ENCODE measurements at places on chromosomes 5 and 9.

- DNase-seq: no peak
These were observed 1651.8 kb downstream of the MAT2B start for GRCh38 chr5:165157219-165157618.

GRCh38 chr9:120841930-120842684 lies 615 bp downstream of the PSMD5 start:
- peak; percentile 49 for DNase-seq

GRCh38 chr9:111668026-111668573 lies 6.7 kb downstream of the GNG10 start:
- DNase-seq: no peak

- peak; percentile 76 for DNase-seq
These were observed 283.6 kb upstream of the NMUR2 start for GRCh38 chr5:152688561-152689249.

- DNase-seq: no peak
These were observed 1216.2 kb downstream of the MAT2B start for GRCh38 chr5:164721656-164722055.

DNA sequence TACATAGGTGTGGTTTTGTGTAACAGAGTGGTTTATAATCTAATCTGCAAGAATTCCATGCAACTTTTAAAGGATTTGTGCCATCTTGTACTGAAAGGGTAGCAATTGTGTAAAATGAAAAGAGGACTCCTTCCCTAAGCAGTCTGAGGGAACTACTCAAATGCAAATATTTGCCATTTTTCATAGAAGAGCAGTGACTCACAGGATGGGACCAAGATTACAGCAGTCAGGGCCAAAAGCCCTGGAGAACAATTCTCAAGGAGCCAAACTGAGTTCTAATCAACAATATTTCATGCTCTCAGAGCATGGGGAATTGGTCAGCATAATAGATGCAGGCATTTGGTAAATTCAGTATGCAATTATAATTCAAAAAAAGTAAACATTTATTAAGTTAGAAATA lies 495.8 kb downstream of the CHSY3 start:
- DNase-seq: peak; percentile 63

- no peak for DNase-seq
These were observed 140.2 kb upstream of the BRINP1 start for GRCh38 chr9:119509291-119509905.

DNA sequence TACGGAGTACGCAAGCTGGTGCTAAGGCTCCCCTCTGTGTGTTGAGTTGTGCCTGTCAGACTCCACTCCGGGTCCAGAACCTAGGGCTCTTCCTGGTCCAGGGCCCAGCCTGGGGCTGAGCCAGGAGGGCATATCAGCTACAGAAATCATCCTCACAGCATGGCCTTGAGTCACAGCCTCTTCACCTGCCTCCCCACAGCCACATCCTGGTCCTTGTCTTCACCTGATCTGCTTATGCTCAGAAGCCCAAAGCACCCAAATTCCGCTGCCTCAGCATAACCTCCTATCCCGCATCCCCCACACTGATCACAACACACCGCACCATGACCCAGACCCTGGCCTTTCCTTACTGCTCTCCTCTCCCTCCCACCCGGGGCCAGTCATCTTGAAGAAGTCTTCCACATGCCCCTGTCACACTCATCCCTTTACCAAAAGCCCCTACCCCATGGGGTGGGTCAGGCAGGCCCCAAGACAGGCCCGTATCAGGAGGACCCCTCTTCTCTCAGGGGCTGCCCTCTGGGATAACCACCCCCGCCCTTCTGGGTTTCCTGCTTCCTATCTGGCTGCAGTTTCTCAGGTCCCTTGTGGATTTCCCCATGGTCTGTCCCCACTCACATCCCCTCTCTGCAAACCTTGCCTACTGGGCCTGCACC lies 1.3 kb upstream of the IL3 start:
- no peak for DNase-seq

DNA sequence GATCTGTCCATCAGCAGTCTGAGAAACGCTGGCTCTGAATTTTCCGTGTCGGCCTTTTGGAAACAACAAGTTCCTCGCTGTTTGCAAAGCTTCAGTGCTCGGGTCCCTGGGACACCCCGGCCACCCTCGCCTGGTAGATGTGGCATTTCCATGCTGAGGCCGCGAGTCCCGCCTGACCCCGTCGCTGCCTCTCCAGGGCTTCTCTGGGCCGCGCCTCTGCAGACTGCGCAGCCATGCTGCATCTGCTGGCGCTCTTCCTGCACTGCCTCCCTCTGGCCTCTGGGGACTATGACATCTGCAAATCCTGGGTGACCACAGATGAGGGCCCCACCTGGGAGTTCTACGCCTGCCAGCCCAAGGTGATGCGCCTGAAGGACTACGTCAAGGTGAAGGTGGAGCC lies 4.7 kb downstream of the NTNG2 start:
- peak; percentile 85 for DNase-seq

GRCh38 chr5:68047035-68047434 lies 168.5 kb upstream of the PIK3R1 start:
- DNase-seq: no peak

DNA sequence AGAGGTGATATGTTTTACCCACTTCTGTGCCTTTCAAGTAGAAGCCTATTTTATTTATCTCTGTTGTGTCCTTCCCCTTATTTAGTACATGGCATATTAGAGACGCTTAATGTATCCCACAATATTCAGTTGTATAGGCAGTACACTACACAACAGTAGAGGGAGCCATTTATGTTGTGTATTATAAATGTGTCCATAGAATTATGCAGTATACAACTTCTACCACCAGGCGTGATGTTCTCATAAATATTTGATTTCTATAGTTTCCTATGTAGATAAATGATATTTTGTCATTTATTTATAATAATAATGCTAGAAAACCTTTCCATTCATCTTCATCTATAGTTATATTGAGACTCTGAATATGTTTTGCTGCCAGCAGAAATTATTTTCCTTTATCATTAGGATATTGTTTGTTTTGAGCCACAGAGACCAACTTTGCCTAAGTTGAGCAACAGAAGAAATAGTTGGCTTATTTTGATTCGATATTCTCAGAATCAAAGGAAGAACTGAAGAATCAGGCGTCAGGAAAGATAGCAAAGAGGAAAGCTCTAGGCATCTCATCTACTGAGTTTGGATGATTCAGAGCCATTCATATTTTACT lies 81.7 kb downstream of the ADAMTS19 start:
- peak; percentile 63 for DNase-seq

DNA sequence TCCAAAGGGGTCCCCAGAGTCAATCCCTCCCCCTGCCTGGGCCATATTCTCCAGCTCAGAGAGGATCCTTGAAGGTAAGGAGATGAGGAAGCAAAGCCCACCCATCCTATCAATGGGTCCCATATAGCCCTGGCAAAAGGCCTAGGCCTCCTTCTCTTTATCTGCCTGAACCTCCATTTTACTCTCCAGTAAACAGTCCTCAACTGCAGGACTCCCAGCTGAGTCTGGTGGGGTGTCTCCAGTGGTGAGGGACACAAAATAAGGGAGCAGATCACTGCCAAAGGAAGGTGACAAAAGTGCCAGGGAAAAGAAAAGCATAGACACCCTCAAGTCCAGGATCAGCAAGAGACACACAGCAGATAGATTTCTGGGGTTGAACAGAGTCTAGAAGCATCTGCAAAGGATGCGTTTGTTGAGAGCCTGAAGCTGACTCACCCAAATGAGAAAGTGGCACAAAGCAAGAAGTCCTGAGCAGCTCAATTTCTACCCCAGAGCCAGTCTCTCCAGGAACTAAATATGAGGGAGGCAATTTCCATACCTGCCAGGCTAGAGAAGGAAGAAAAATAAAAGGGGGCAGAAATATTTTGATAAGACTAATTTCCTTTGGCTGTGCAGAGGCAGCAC lies 2.7 kb upstream of the EBF1 start:
- no peak for DNase-seq

GRCh38 chr9:128340691-128341434 lies 536 bp downstream of the SLC27A4 start:
- DNase-seq: peak; percentile 68

GRCh38 chr9:106862821-106863720 lies at the start of gene ZNF462:
TSS of gene ZNF462 (plus strand) at chr9:106863166. CDS start at chr9:106923384, 60,218 bp downstream.
- peak; percentile 76 for DNase-seq

DNA sequence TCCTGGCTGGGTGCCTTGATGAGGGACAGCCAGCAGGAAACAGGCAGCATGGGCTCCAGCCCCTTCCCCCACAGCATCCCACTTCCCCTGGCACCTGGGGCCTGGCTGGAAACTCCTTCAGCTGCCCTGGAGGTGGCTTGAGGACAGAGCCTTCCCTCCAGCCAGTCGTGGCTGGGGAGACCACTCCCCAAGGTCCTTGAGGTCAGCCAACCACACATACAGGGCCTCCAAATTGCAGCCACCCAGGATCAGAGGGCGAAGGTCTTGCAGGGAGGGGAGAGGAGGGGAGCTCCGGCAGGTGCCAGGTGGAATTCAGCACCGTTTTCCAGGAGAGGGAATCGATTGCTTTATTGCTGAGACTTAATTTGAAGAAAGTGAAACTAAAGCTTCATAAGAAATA lies 280.4 kb downstream of the PBX3 start:
- no peak for DNase-seq

DNA sequence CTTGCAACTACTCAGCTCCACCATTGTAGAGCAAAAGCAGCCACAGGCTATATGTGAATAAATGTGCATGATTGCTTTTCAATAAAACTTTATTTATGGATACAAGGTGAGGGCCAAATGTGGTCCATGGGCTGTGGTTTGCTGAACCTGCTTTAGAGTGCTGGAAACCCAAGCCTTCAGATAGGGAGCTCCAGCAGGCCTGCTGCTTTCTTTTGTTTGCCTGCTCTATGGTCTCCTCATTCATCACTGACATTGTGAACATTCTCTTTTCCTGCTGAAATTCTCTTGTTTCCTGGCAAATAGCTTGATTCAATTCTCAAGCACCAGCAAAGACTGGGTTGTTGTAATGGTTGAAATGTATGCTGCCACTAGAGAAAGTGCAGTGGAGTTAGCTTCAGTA lies 26.0 kb downstream of the EGFLAM start:
- DNase-seq: no peak

- DNase-seq: peak; percentile 40
These were observed 159.6 kb upstream of the ALDH1B1 start for GRCh38 chr9:38232895-38233294.

GRCh38 chr9:5515261-5515650 lies 4.9 kb downstream of the PDCD1LG2 start:
- no peak for DNase-seq

GRCh38 chr9:134316449-134317160 lies 9.7 kb upstream of the RXRA start:
- DNase-seq: no peak

DNA sequence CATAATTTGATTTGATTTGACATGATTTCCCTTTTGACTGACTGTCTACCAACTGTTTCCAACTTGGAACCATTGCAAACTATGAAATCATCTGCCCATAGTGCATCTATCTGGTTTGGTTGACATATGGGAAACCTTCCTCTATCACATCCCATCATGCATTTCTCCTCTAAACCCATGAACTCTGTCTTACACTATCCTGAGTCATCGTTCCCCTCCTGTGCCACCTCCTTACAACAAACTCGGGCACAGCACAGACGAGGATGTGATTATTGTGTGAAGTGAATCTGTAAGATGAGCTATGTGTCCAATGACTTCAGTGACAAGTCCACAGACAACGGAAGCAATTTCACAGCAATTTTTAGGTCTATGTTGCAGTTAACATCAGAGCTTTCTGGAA lies 126.1 kb downstream of the NPR3 start:
- no peak for DNase-seq

DNA sequence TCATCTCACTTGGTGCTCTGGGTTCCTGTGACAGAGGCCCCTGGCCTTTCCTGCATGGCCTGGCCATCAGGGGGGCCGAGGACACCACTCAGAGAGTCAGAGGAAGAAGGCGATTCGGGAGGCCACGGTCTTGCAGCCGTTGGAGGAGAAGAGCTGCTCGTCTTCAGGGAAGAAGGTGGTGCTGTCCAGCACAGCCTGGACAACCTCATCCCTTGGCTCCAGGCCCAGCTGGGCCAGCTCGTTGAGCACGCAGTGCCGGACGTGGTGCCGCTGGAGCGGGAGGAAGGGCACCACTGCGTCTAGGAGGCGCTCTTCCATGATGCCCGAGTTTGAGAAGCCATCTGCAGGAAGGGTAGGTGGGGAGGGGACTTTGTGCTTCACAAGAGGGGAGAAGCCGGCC lies 3.2 kb downstream of the TOR2A start:
- DNase-seq: no peak

DNA sequence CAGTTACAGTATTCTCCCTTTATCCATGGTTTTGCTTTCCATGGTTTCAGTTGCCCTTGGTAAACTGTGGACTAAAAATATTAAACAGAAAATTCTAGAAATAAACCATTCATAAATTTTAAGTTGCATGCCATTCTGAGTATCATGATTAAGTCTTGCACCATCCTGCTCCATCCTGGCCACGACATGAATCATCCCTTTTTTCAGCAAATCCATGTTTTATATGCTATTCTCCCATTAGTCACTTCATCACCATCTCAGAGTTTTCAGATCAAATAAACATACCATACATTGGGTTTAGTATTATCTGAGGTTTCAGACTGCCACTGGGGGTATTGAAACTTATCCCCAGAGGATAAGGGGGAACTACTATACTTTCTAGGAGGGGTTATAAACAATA lies 234.4 kb upstream of the ATP10B start:
- no peak for DNase-seq

- DNase-seq: no peak
These were observed 219.9 kb downstream of the ELAVL2 start for GRCh38 chr9:23606107-23606506.

GRCh38 chr9:108639696-108640095 lies 216.1 kb downstream of the ACTL7B start:
- no peak for DNase-seq

GRCh38 chr5:60526336-60526875 lies 173.6 kb downstream of the DEPDC1B start:
- no peak for DNase-seq

DNA sequence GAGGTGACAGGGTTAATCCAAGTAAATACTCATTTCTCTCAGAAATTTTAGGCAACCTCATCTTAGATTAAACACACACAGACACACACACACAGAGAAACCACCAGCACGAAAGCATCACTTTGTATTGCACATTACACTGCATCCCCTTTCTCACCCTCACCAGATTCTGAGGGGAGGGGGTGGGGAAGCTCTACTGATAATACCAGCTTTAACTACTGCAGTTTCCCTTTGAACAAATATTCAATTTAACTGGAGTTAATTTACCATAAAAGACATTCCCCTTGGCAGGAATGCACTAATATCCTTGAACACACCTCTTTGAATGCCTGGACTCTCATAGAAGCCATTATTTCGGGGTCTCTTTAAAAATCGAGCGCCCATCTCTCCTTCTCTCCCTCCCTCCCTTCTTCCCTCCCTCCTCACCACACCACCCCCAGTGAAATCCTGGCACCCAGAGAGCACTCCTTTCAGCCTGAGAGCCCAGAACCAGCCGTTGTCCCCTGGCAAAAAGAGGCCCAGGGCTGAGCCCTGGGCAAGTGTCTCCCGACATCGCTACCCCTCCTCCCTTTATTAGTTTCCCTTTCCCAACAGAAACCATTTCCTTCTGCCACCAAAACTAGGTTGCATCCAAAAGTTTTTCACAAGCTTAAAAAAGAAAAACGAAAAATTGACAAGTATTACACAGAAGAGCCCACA lies 2.8 kb upstream of the NFIB start:
- no peak for DNase-seq

Data from DMS53 (cell line).